ENCODE measurements at places on chromosomes 1 and 21.
A peak's percentile ranks its signal among the peaks of the same experiment; 100 is the strongest.

DNA sequence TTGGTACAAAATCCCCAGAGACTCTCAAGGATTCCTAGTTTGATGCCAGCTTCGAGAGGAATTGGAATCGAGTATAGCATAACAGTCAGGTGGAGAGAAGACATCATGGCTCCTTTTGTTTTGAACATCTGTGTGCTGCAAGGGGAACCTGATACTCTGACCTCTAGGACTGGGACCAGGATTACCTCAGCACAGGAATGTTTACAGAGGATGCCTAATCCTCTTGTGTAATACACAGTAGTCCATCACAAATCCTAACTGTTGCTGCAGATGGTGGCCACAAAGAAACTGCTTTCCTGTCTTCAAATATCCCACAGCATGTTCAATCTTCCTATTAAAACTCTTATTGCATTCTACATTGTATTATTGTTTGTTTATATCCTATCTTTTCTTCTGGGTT, 111.8 kb upstream of the PRMT6 start:
- DNase-seq, result no peak

DNA sequence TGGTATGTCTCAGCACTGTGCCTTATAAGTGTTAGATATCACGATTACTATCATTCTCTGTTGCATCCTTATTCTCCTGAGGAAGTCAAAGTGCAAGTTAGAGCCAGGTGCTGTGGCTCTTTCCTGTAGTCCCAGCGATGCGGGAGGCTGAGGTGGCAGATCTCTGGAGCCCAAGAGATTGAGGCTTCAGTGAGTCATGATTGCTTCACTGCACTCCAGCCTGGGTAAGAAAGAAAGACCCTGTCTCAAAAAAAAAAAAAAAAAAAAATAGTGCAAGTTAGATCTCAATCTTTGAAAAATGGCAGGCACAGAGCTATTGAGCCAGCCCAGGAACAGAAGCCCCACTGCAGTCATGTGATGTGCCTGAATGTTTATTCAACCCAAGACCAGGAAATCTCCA, 147.8 kb upstream of the POGK start:
- no peak for DNase-seq

DNA sequence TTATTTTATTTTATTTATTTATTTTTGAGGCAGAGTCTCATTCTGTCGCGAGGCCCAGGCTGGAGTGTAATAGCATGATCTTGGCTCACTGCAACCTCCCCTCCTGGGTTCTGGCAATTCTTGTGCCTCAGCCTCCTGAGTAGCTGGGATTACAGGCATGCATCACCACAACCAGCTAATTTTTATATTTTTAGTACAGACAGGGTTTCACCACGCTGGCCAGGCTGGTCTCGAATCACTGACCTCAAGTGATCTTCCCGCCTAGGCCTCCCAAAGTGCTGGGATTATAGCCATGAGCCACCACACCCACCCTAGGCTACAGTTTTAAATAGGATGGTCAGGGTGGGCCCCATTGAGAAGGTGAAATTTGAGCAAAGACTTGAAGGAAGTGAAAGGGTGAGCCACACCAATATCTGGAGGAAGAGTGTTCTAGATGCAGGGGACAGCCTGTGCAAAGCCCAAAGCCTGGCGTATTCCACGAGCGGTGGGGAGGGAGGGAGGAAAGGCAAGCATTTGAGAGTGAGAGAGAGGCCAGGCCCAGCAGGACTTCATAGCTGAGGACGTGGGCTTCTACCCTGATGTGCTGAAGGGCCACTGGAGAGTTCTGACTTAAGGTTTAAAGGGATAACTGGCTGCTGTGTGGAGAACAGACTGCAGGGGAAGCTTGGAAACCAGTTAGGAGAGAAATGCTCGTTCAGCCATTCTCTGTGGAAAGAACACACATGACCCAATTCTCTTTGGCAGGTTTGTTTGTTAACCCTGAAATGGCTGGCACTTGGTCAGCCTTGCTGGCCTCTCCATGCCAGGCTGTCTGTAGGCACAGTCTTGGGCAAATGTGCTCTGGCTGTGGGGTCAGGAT, 62.6 kb upstream of the FAM20B start:
- DNase-seq, result no peak

DNA sequence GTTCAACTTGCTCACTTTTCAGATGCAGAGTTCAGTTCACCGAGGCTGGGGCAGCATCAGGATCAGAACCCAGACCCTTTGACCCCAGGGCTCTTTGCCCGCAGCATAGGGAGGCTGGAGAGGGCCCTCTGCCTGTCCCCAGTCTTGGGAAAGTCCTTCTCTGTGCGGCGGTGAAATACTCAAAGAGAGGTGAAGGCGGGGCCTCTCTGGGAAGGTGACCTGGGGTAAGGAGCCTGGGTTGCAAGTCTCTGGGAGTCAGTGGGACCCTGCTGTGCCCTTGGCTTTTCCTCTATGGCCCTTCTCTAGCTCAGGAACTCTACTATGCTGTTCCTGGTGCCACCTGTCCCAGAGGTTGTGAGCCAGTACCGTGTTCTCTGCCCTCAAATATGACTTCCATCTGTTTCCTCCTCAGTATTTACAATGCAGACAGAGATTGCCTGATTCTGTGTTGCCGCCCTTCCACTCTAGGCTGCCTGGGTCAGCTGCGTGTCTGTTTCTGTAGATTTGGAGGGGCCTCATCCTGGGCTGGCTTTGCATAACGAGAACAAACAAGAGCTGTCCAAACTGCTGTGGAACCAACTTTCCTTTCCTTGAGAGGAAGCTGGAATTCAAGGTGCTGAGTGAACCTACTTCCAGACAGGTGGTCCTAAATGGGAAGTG, 18.7 kb upstream of the ZBTB21 start:
- DNase-seq, result no peak

DNA sequence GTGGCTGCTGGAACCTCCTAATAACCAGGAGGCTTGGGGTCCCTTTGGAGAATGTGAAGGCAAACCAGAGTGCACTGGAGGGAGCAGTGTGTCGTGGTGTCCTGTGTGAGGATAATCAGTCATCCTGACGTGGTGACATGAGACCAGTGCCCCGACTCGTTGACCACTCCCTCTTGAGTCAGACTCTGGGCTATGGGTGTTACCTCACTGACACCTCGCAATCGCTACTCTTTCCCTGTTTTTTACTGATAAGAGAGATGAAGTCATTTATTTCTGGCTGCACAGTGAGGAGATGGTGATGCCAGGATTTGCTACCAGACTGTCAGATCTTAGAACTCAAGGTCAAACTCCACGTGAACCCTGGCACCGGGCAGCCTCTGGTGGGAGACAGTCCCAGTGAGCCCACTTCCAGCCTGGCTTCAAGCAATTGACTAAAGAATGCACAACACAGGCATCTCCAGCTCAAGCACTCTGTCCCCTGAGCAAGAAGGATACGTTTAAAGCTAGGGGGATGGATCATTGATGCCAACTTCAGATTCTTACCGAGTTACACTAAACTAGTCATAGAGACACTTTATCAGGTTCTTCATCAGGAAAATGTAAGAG, 30.3 kb downstream of the UBASH3A start:
- DNase-seq, result no peak

GRCh38 chr1:197666769-197667285, 108.5 kb downstream of the DENND1B start:
- no peak for DNase-seq

- peak; percentile 51 for DNase-seq
Observed at GRCh38 chr1:211476200-211476849, 15.6 kb downstream of the RD3 start.

DNA sequence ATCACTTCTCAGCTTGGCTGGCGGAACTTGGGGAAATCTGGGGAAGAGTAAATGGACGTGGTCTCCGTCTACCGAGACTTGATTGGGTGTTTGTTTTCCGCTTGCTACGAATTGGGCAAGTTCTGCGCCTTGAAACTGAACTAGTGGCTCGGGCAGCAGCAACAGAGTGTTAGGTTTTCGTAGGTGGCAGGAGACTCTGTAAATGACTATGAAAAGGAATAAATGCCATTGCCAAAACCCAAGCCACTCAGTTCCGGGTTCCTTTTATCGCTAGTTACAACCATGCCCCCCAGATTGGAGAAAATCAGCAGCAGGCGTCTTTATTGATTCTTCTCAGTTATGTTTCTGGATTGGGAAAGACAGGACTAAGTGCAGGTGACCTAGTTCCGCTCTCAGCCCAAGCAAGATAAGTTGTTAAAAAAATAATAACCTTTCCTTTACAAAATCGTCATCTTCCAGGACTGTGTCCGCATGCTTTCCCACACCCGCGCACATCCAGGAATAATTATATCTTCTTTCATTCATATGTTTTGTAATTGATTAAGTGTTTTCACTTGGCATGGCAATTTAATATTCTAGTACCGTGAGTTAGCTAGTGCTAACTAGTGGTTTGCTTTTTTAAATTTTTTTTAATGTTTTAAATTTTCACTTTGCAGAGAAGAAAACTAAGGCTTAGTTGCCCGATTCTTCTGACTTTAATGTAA, 3.4 kb downstream of the LHX9 start:
- DNase-seq, result no peak

GRCh38 chr1:91707114-91707889, 178.6 kb downstream of the TGFBR3 start:
- DNase-seq, result no peak

- peak; percentile 70 for DNase-seq
Observed at GRCh38 chr1:8055973-8056372, 29.9 kb upstream of the ERRFI1 start.

DNA sequence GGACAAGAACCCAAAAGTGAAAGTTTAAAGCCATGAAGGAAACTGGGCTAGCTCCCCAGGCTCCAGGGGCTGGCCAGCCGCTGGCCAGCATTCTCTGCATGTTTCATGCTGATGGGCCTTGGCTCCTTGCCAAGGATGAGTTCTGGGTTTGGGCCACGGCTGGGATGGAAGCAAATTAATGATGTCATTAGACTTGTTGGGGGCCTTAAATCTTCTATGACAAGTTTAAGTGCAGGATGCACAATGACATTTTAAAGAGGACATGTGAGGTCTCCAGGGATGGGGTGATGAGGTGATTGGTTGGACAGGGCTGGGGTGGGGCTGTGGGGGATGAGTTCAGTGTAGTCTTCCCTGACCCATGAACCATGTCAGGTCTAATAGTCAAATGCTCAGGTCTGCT, 199.6 kb downstream of the TRABD2B start:
- no peak for DNase-seq

DNA sequence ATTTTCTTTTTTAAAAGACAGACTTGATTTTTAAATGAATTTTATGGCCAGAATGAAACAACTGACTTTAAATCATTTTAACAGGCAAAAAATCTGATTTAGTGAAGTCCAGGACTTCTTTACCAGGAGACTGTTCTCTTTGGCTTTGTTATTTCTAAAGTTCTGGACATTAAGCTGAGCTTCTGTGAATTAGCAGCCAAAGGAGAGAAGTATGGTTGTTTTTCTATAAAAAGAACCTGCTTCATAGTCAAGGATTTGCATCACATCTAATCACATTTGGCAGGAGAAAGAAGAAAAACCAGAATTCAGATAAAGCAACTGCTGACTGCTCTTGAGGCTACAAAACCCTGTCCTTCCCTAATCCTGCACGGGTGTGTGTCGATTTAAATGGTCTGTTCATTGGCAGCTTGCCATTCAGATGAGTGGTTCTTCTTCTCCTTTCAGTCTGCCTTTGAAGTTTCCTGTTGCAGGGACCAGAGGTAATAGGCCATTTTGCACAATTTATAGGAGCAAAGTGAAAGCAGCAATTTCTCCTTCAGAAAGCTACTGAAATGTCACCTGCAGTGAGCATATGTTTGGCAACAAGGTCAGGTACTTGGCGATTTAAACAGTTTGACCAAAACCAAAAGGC, 215.4 kb downstream of the OLFM3 start:
- DNase-seq, result no peak

DNA sequence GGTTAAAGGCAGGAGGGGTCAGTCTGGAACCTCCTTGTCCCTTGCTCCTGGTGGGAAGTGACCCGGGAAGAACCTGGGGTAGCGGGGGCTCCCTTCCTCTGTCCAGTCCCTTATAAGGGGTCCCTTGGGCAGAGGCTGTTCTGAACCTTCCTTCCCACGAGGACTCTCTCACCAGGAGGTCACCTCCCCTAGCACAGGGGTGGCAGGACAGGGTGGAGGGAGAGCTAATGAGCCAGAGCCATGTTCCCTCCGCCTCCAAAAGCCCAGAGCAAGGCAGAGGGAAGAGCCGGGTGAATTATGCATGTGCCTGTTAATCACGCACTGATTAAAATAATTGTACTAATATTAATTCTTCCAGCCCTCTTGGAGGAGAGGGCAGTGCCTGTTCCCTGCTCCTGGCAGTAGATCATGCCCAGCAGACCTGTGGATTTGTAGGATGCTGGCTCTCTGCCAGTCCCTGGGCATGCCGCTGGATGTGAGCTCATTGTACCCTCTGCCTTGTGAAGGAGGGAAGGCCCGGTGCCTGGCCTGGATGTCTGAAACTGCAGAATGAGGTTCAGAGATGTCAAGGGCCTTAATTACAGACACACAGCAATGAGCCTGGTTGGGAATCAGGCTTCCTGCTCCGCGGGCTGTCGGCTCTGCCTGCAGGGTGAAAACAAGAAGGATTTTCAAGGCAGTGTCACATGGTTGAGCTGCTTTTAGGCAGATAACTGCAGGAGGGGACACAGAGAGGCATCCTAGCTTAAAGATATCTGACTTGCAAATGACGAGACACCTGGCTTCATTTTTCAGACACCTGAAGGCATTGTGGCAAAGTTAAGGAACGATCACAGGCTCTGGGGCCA, 68.2 kb downstream of the IGSF21 start:
- DNase-seq, result no peak

DNA sequence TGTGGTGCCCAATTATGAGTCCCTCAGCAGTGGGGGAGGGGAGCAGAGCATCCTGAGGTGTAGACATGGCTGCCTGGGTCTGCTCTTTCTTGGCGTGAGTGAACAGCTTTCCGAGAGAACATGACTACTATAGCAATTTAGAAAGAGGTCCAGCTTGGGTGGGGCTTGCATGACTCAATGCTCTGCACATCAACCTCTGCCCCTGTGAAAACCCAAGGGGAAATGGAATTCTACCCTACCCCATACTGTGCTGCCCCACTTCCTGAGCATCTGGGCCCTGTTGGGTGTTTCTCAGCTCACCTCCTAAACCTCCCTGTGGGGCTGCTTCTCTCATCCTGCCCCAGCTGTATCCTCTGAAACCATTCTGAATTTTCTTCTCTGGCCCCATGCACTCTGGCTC, 8.2 kb upstream of the AZIN2 start:
- DNase-seq, result no peak

DNA sequence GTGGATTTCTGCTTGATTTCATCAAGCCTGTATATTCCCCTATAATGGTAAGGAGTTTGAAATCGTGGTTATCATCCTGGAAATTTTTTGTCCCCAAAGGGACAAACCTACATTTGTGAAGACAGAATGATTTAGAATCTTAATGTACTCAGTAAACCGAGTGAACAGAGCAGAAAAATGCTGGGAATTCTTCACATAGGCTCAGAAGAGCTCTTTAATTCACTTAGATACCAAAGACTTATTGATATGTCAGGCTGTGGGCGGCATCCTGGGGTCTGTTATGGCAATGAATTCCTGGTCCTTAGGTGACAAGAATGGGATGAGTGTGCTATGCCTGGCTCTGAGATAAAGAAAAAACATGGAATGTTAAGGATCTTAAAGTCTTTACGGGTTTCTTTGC, 74.9 kb downstream of the ROR1 start:
- DNase-seq, result no peak

- no peak for DNase-seq
Observed at GRCh38 chr21:39681845-39682244, 63.1 kb upstream of the IGSF5 start.

- DNase-seq, result no peak
Observed at GRCh38 chr1:83765125-83765524, 233.8 kb downstream of the TTLL7 start.

All from HCT116 (cell line).